ENCODE measurements at places on chromosomes 12 and 14.
A peak's percentile ranks its signal among the peaks of the same experiment; 100 is the strongest.

- ATAC-seq: peak; percentile 42
Measured at GRCh38 chr12:108313606-108314351, 25.3 kb downstream of the CMKLR1 start.

- no peak for ATAC-seq
Measured at GRCh38 chr12:31961137-31961536, 1.9 kb downstream of the RESF1 start.

DNA sequence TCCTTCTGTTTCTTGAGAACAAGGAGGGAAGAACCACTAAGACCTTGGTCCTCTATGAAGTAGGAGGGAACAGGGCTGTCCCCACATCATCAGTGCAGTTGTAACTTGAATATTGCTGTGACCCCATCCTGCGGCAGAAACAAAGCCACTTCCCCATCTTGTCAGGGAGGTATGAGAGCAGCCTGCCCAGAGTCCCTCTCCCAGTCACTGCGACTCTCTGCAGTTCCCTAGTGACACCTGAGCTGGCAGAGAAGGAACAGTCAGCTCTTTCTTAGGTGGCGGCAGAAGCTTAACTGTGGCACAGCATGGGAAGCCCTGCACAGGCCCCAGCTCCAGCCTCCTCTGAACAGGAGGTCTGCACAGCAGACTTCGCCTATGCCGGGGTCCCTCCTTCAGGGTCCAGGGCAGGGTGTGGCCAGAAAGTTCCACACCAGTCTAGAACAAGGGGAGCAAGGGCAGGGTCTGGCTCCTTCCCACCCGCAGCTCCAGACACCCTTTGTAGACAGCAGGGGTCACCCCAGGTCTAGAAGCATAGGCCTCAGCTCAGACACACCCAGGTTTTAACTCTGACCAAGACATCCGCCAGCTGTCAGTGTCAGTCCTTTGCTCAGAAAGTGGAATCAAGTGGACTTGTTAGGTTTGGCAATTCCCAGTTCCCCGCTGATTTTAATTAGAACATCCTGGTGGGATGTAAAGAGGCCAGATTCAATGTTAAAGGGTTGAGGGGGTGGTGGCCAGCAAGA, 36.8 kb downstream of the DEGS2 start:
- ATAC-seq: no peak

- ATAC-seq: no peak
Measured at GRCh38 chr12:104632724-104633201, 176.0 kb downstream of the CHST11 start.

GRCh38 chr14:105879867-105880561, 353.6 kb downstream of the TMEM121 start:
- no peak for ATAC-seq

GRCh38 chr12:25327321-25327720, 76.6 kb upstream of the KRAS start:
- no peak for ATAC-seq

Measured in gastroesophageal sphincter (tissue), 4 donors.